AG09319 (cell line): ENCODE measurements at places on chromosomes 16 and 17.

- no peak for DNase-seq
Observed at GRCh38 chr17:4152471-4152870, 9.5 kb downstream of the CYB5D2 start.

DNA sequence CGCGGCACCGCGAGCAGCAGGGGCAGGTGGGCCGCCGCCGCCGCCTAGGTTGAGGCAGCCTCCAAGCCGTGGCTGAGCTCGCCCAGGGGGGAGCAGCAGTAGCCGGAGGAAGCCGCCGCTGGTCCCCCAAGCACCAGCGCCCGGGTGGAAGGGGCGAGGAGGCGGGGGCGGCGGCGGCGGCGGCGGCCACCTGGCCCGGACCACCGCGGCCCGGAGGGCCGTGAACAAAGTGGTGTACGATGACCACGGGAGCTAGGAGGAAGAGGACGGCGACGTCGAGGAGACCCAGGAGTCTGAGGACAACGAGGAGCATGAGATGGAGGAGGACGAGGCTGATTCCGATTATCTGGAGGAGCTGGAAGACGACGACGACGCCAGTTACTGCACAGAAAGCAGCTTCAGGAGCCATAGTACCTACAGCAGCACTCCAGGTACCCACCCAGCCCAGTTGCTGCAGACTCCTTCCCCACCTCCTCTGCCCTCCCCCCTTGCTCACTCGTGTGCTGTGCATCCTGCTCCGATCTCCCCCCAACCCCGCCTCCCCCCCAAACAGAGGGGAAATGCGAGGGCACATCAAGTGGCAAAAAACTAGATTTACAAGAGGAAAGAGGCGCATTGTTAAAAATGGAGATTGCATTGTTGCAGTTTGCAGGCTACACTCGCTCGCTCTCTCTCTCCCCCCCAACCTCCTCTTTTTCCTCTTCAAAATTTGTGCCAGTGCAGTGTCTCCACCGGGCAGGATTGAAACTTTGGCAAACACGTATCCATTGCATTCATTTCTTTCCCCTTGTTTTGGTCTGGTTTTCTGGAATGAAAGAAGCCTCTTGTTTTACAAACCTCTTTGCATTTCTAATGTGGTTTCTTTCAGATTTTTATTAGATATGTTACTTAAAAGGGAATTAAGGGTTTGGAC, 41.8 kb upstream of the AMZ2 start:
- no peak for DNase-seq

- no peak for DNase-seq
Observed at GRCh38 chr16:56945847-56946527, 14.0 kb downstream of the HERPUD1 start.

- DNase-seq = peak; percentile 57
Observed at GRCh38 chr17:4833941-4834680, 971 bp downstream of the MINK1 start.

DNA sequence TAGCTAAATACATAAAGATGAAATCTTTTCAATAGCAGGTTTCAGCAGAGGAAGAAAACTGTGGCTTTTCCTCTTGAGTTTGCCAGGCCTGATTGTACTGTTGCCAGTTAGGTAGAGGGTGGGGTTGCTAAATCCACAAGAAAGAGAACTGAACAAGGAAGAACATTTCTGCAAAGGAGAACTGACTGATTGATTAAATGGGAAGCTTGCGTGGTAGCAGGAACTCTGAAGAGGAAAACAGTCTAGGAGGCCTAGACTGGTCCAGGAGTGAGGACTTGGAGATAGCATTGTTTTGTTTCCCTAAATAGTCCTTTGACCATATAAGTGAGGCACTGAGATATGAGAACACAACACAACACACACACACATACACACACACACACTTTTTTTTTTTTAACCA, 18.8 kb downstream of the LRRC36 start:
- no peak for DNase-seq
